Cerebellar nuclear complex (tissue), 1 donor: ENCODE measurements at places on chromosomes 16 and 17.

DNA sequence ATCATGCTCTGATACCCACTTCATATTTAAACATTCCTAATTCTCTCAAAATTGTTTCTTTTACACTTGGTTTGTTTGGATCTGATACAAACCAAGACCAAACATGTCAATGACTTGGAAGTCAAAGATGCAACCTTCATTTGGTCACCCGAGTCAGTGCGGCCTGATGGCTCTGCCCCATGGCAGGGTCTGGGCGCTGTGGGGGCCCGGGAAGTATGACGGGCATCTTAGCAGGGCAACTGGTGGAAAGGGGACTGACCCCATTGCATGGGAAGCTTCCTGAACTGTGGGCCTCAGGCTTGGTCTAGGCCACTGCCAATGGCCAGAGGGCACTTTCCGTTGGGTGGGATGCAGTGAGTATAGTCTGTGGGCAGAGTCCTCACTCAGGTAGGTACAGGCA, 178.0 kb downstream of the KATNIP start:
- DNase-seq = no peak

- DNase-seq = no peak
Observed at GRCh38 chr17:36727052-36727451, 125.7 kb downstream of the MRM1 start.

GRCh38 chr17:15965528-15965927, 20.6 kb downstream of the ADORA2B start:
- no peak for DNase-seq

DNA sequence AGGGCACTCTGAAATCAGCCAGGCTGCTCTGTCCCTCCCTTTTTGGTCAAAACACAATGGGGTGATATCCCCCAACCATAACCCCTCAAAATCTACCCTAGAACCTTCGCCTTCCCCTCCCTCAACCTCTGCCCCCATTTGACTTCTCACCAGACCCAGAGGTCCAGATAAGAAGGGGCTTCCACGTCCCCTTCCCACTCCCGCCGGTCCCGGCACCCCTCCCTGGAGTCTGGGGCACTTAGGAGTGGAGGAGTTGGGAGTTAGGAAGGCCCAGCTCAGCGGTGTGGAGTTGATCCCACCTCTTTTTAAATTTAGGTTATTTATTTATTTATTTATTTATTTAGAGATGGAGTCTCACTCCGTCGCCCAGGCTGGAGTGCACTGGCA, 619 bp upstream of the TMEM92 start:
- DNase-seq = no peak

DNA sequence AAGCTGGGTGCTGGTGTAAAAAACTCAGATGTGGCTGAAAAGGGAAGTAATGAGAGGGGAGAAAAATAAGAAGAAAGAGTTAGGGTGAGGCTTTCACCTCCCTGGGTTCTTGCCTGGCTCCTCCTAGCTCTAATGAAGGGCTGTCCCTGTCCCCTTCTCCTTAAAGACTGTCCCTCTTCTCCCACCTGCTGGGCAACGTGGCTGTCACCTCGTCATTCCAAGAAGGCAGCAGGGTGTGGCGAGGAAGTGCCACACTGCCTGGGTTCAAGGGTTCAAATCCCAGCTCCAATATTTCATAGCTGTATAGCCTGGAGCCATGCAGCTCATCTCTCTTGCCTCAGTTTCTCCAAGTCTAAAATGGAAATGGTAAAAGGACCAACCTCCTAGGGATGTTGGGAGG, 122.5 kb upstream of the CACNG5 start:
- DNase-seq = no peak

DNA sequence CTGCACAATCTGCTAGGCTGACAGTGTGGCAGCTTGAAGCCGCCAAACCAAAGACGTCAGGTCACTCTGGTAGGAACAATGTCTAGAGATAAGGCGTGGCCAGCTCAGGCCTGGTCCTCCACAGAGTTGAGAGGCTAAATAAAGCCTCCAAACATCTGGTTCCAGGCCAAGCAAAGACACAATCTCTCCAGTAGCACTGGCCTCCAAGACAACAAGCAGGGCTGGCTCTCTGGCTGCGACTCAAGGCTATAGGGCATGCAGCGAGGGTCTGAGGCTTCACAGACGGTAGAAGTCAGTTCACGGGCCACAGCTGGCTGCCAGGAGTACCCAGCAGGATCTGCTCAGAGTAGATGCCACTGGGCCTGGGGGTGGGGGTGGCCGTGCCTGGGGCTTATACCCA, 75.6 kb downstream of the ABR start:
- no peak for DNase-seq

- no peak for DNase-seq
Observed at GRCh38 chr17:80991645-80992076, at the start of gene CHMP6. Gene CHMP6, plus strand, starts transcription at chr17:80991841. Its CDS starts 78 bp downstream, at chr17:80991919.

- no peak for DNase-seq
Observed at GRCh38 chr17:71251951-71252350, 868.9 kb upstream of the SOX9 start.

DNA sequence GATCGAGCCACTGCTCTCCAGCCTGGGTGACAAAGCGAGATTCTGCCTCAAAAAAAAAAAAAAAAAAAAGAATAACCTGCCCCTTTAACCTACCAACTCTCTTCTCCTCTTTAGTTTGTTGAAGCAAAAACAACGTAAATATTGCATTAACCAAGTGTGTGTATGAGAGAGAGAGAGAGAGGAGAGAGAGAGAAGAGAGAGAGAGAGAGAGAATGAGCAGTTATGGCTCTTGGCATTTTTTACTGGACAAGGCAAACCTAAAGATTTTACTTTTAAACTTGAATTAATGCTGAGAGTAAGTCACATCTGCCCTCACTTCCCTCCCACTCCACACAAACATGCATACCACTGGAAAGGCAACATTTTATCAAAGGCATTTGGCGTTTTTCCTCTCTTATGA, 3.0 kb upstream of the SLFN5 start:
- DNase-seq = no peak

DNA sequence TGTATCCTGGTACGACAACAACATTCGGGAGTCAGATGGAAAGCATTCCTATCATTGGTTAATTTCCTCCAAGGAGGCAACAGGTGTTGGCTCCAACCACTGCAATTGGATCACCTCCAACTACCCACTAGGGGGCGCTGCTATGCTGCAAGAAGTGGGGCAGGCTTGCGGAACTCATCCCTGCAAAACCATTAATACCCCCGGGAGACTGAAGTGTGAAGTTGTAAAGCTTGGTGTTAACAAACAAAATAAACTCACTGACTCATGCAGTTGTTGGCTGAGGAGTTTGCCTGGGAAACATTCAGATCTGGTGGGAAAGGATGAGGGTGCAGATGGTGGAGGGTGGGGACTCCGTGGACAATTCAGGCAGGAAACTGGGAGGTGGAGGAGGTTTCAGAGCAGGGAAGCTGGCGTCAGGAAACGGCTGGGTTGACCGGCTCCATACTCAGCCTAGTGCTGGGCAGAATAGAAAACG, 84.9 kb downstream of the HS3ST2 start:
- no peak for DNase-seq

- DNase-seq = no peak
Observed at GRCh38 chr17:80365983-80366382, 49.0 kb upstream of the ENDOV start.

GRCh38 chr17:55496094-55496881, 15.0 kb downstream of the SMIM36 start:
- no peak for DNase-seq

DNA sequence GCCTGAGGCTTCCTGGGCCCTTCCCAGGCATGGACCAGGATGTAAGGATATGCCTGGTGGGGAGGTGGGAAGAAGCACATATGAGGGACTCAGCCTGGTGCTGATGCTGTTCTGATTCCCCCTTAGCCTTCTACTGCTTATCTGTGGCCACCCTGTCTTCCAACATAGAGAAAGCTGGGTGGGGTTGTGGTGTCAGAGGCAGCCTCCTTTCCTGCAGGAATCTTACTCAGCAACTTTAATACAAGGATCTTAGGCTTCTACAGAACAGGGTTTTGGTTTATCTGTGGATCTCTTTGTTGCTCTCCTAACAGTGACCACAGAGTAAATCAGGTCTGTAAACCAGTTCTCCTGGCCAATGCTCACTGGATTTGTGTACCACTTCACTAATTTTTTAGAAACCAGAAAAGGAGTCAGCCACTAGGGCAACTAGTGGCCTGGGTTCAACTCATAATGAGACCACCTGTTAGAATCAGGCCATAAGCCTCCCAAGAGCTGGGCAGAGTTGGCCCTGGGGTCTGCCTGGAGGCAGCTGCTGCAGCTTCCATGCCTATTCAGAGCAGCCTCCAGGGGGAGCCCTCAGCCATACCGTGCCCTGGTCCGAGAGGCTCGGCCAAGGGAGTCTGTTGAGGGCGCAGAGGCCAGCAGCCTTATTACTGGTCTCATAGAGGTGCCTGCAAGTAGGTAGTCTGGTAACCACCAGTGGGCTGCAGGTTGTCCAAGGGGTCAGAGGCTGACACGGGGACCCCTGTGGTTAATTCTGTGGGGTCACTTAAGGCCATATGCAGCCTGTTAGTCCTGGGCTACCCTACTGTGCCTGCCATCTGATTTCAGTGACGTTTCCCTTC, 7.1 kb downstream of the HAS3 start:
- no peak for DNase-seq

- peak; percentile 40 for DNase-seq
Observed at GRCh38 chr17:59372138-59372751, 40.8 kb downstream of the YPEL2 start.

DNA sequence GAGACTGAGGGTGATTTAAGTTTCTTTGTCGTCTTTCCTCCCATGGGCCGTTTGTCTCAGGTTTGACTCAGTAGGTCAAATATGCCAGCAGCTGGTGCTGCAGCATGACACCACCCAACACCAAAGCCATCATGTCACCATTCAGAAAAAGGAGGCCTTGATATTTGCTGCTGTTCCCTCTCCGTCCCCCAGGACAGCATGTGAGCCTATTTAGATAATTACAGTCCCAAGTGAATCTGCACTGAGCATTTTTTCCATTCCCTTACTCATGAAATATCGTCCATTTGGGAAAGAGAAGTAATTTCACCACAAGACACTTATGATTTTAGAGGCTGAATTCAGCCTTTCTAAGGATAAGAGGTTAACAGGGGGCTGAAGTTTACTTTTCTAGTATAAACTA, 62.2 kb upstream of the ADORA2B start:
- no peak for DNase-seq

DNA sequence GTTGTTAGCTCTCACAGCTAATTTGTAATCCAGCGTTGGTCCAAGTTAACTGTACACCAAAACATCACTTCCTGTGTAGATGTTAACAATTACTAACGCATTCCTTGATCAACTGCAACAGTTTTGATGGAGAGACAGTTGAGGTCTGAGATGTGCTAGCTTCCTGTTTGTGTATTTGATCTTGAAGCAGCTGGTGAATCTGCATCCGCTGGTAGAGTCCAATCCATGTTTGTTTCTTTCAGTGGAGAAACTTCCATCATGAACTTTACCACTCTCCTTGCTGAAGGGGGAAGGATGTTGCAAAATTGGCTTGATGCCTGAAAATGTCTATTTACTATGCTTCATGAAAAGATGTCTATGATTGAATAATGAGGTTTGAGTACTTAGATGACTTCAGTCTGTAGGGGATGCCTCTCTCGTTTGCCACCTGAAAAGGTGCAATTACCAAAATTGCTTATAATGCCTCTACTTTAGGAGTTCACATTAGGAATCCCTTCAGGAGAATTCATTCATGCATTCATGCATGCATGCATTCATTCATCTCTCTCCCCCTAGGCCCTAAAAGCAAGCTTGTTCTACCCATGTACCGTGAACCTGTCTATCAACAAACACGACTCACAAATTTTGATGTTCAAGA, 39.6 kb upstream of the ZKSCAN2 start:
- no peak for DNase-seq

DNA sequence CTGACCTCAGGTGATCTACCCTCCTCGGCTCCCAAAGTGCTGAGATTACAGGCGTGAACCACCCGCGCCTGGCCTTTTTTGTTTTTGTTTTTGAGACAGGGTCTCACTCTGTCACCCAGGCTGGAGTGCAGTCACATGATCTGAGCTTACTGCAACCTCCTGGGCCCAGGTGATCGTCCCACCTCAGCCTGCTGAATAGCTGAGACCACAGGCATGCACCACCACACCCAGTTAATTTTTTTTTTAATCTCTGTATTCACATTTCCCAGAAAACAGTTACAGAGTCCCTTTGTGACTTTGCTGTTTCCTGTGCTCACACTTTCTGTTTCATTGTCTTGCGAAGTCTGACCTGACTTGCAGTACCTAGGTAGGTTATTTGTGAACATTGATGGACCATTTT, 2.7 kb downstream of the CLUAP1 start:
- DNase-seq = no peak

- no peak for DNase-seq
Observed at GRCh38 chr16:64089697-64090096, 1032.2 kb downstream of the CDH11 start.

DNA sequence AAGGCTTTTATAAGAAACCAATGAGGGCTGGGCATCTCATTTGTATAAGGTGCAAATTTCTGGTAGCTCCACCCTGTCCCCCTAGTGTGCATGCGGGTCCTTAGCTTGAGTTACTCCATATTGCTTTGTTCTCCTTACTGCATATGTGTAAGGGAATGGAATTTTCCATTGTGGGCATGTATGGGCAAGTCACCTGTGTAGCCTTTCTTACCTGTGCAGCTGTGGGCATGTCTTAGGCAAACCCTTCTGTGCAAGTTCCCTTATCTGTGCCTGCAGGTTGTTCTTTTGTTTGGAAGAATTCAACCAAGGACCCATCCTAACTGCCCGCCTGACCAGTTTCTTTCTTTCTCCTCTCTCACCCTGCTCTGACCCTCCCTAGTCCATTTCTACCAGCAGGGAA, 122.8 kb upstream of the HS3ST4 start:
- DNase-seq = no peak
